A549 treated with Hydrocortisone at 1 μM for 4 hours (cell line): ENCODE measurements at places on chromosomes 5 and 9. TPM values are rescaled to one million over a fixed set of nuclear protein-coding genes. Genes with fewer than 3 reads are reported as not detected.

Gene ANKRD18A
- total RNA-seq = 8.1 to 12.4 TPM (median 9.1 TPM) in 5 replicates

Gene PDGFRB
- 0.18 to 0.74 TPM (median 0.36 TPM) in 5 replicates for total RNA-seq

Gene QRFP
- not detected in 5 replicates for total RNA-seq

Gene CBY3
- total RNA-seq = not detected in 5 replicates

Gene ADAMTSL1
- total RNA-seq = 0.03 to 0.11 TPM (median 0.07 TPM) in 5 replicates

Gene IRX2
- 1.4 to 2.1 TPM (median 1.7 TPM) in 5 replicates for total RNA-seq

Gene ERAP2
- total RNA-seq = 1.2 to 1.3 TPM (median 1.2 TPM) in 5 replicates

Gene MARVELD2
- 2.0 to 4.3 TPM (median 2.4 TPM) in 5 replicates for total RNA-seq

Gene MROH2B
- not detected in 5 replicates for total RNA-seq

Gene PCDHGA10
- total RNA-seq = 0.02 to 0.03 TPM (median 0.02 TPM) in 3 of 5 replicates, not detected in the others

Gene PCA3
- not detected in 5 replicates for total RNA-seq

Gene DEPDC1B
- 13.2 to 17.6 TPM (median 15.0 TPM) in 5 replicates for total RNA-seq

Gene LRRC19
- total RNA-seq = not detected in 5 replicates

Gene C5orf15
- total RNA-seq = 43.6 to 59.4 TPM (median 54.3 TPM) in 5 replicates

Gene HAPLN1
- not detected in 5 replicates for total RNA-seq

Gene PAEP
- 0.27 to 0.46 TPM (median 0.37 TPM) in 5 replicates for total RNA-seq

Gene TMEM232
- 0.20 TPM in 2 of 5 replicates, not detected in the others for total RNA-seq

Gene AK8
- 0.83 to 1.3 TPM (median 1.2 TPM) in 5 replicates for total RNA-seq
